Daoy (cell line): ENCODE measurements at places on chromosomes 12 and 14. TPM values are rescaled to one million over a fixed set of nuclear protein-coding genes. Genes with fewer than 3 reads are reported as not detected.

The SLC25A21 gene
- 37.0 and 105 TPM in 2 replicates for total RNA-seq

The CATSPERB gene
- total RNA-seq = not detected in 2 replicates

The LYZ gene
- not detected in 2 replicates for total RNA-seq

The NEUROD4 gene
- not detected in 2 replicates for total RNA-seq

The TTC8 gene
- total RNA-seq = 19.5 and 23.9 TPM in 2 replicates

The RAD9B gene
- 0.40 and 1.1 TPM in 2 replicates for total RNA-seq

The ADAM21 gene
- total RNA-seq = 0.12 and 0.40 TPM in 2 replicates

The TPH2 gene
- not detected in 2 replicates for total RNA-seq

The RAB35 gene
- total RNA-seq = 23.3 and 31.7 TPM in 2 replicates

The SPIC gene
- total RNA-seq = not detected in 2 replicates

The ZFHX2 gene
- total RNA-seq = 0.23 and 0.42 TPM in 2 replicates

The HRK gene
- 0.29 TPM in 1 of 2 replicates, not detected in the other for total RNA-seq

The GPR135 gene
- total RNA-seq = 1.8 and 4.1 TPM in 2 replicates

The WASHC4 gene
- 48.0 and 52.3 TPM in 2 replicates for total RNA-seq

The CPNE6 gene
- total RNA-seq = not detected in 2 replicates

The ZNF705A gene
- total RNA-seq = not detected in 2 replicates
